Kidney (tissue), 22 donors: ENCODE measurements at places on chromosomes 13 and 19. TPM values are rescaled to one million over a fixed set of nuclear protein-coding genes. Genes with fewer than 3 reads are reported as not detected.

The SIX5 gene
- 19.4 TPM for total RNA-seq

The SLC7A9 gene
- 2.6 TPM for total RNA-seq

The TSSK6 gene
- 3.7 TPM for total RNA-seq

The DMKN gene
- total RNA-seq, result 150 TPM

The SMIM44 gene
- not detected for total RNA-seq

The ALOX5AP gene
- 25.0 TPM for total RNA-seq
